ENCODE measurements at places on chromosomes 12 and 14.
A peak's percentile ranks its signal among the peaks of the same experiment; 100 is the strongest.

DNA sequence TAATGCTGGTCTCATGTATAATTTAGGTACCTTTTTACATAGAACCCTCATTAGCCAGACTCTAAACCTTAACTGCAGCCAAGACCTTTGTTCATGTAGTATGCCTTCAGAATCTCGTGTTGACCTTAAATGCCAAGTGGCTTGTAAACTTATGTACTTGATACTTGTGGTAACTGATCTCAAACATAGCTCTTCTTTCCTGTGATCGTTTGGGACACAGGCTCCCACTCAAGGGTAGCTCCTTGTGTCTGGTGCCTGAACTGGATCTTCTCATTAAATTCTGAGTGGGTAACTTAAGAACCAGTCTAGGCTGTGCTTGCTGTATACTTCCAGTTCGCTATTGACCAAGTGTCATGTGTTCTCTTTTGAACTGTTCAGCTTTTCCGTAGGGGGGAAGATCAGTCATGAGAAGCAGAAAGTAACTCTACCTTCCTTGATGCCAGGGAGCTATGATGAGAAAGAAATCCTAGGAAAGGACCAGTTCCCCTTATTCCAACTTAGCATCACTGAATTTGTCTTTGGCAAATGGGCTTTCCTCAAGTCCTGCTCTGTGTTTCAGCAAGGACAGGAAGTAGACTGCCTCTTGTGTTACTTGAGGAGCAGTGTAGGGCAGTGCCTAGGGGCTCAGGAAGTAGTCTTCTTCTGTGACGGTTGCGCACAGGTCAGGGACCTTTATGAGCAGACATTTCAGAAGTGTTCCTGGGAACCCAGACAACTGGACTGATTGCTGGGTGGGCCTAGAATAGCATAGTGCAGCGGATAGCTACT is 2.5 kb downstream of the LGALS3 start:
- ATAC-seq, result no peak

DNA sequence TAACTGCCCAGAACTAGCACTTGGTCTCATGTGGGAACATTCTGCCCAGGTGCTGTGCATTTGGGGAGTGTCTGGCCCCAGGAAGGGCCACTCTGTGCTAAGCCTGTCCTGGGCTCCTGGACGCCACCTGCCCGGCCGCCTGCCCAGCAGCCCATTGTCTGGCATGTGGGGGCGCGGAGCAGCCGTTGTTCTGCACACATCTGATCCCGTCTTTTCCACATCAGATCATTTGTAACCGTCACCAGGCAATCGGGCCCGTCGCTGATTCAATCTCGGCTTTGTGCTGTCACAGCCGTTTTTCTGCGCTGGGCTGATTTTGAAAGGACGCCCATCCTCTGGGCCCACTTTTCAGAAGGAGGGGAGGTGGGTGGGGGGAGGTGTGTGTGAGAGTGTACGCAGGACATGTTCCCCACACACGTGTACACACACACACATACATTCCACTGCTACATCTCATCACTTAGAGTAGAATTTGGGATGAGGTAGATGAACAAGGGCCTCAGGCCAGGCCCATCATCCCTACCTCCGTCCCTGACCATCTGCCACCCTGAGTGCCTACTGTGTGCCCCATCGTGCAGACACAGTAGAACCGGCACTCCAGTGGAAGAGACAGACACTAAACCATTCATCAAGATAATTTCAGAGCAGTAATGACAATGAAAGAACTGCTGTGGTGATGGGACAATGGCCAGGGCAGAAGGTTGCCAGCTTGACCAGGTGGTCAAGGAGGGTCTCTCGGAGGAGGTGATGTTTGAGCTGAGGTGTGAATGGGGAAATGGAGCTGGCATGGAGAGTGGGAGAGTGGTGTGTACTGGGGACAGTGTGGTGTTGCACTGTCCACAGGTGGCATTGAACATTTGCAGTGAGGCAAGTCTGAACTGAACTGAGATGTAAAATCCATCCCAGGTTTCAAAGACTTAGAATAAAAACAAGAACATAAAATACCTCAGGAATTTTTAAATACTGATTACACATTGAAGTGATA is 19.0 kb downstream of the FAM222A start:
- no peak for ATAC-seq

GRCh38 chr12:31533470-31533869 is 57.5 kb downstream of the DENND5B start:
- no peak for ATAC-seq

- ATAC-seq, result no peak
These were observed 226.3 kb downstream of the MON2 start for GRCh38 chr12:62692884-62693283.

- ATAC-seq, result no peak
These were observed 57.3 kb downstream of the AVPR1A start for GRCh38 chr12:63093711-63094110.

DNA sequence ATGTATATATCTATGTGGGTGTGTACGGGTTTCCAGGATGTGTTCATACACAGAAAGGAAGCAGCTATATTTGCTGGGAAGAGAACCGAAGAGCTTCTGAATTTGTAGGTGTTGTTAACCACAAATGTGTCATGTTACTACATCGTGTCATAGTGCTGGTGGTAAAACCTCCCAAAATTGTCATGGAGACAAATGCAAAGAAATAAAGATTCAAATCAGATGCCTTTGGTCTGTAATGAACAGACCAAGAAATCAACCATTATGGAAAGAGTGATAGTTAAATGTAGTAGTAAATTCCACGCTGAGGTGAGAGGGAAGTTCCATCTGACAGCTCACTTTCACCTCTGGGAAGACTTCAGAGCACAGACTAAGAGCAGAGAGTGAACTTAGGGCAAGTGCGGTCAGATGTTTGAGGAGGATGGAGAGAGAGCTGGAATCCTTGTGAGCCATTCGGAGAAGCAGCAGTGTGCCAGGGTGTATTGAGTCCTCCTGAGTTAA is 487.5 kb downstream of the TMEM121 start:
- ATAC-seq, result no peak

GRCh38 chr12:39127401-39127800 is 222.0 kb upstream of the CPNE8 start:
- no peak for ATAC-seq

GRCh38 chr14:54194501-54194900 is 202.3 kb upstream of the CDKN3 start:
- ATAC-seq, result no peak

DNA sequence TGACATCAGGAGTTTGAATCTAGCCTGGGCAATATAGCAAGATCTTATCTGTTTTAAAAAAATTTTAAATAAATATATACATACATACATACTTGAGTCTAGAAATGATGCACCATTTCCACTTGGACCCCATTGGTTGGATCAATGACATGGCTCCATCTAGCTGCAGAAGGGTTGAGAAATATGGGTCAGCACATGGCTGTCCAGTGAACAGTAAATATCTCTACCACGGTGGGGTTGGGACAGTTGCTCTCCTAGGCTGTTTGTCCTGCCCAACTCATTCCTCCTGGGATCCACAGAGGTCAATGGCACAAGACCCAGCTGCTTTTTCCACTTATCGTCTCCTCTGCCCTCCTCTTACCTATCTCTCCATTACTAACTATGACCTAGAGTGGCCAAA is 23.6 kb downstream of the PLEKHH1 start:
- no peak for ATAC-seq

- ATAC-seq, result peak; percentile 77
These were observed 96.3 kb downstream of the PTPN11 start for GRCh38 chr12:112514926-112515642.

DNA sequence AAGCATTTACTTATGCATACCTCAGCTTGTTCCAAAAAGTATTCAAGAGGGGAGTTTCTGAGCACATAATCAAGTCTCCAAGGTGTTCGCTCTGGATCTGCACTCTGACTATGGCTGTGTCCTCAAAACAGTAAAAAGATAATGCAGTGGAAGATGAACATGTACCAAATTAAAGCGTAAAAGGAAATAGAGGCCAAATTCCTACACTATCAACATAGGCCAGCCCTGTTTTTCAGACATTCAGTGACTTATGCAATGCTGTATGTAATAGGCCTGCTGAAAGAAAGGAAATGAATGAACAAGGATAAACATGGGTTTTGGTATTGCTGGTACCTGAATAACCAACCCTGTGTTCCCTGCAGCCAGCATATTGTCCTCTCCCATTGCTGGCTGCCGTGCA is 115.7 kb downstream of the SAMD4A start:
- no peak for ATAC-seq

- no peak for ATAC-seq
These were observed 165.8 kb upstream of the SYT1 start for GRCh38 chr12:78698747-78699146.

- ATAC-seq, result no peak
These were observed 1179.7 kb downstream of the VRK1 start for GRCh38 chr14:97976861-97977260.

DNA sequence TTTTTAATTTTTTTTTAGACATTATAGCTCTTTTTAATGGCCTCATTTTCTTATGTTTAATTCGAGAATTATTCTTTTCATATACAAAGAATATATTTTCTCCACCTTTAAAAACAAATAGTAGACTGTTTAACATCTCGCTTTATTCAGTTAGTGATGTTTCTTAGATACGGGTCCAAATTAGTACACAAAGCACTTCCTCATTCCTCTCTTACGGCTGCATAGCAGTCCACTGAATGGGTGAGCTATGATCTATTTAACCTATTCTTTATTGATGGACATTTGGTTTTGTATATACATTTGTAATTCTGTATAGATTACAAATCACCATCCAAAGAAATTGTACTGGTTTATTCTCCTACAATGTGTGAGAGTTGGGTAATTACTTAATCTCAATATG is 8.3 kb upstream of the GPR162 start:
- ATAC-seq, result no peak

- no peak for ATAC-seq
These were observed 104.2 kb upstream of the ABCD2 start for GRCh38 chr12:39723831-39724230.

- no peak for ATAC-seq
These were observed 111.7 kb downstream of the TBX5 start for GRCh38 chr12:114294303-114294685.

- ATAC-seq, result no peak
These were observed 150.3 kb upstream of the ARHGAP5 start for GRCh38 chr14:31926652-31927347.

GRCh38 chr12:84632556-84632955 is 280.0 kb downstream of the SLC6A15 start:
- no peak for ATAC-seq

GRCh38 chr12:26077915-26078702 is 46.7 kb downstream of the BHLHE41 start:
- no peak for ATAC-seq

- no peak for ATAC-seq
These were observed 1.0 kb upstream of the SUDS3 start for GRCh38 chr12:118375348-118375747.

DNA sequence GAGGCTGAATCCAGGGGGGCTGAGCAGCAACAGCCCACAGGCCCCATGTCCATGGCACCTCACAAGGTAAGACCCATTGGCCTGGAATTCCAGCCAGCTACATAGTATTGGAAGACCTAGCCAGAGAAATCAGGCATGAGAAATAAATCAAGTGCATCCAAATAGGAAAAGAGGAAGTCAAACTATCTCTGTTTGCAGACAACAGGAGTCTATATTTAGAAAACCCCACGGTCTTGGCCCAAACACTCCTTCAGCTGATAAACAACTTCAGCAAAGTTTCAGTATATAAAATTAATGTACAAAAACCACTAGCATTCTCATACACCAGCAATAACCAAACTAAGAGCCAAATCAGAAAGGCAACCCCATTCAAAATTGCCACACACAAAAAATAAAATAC is 16.9 kb downstream of the PDE6H start:
- ATAC-seq, result peak; percentile 60

DNA sequence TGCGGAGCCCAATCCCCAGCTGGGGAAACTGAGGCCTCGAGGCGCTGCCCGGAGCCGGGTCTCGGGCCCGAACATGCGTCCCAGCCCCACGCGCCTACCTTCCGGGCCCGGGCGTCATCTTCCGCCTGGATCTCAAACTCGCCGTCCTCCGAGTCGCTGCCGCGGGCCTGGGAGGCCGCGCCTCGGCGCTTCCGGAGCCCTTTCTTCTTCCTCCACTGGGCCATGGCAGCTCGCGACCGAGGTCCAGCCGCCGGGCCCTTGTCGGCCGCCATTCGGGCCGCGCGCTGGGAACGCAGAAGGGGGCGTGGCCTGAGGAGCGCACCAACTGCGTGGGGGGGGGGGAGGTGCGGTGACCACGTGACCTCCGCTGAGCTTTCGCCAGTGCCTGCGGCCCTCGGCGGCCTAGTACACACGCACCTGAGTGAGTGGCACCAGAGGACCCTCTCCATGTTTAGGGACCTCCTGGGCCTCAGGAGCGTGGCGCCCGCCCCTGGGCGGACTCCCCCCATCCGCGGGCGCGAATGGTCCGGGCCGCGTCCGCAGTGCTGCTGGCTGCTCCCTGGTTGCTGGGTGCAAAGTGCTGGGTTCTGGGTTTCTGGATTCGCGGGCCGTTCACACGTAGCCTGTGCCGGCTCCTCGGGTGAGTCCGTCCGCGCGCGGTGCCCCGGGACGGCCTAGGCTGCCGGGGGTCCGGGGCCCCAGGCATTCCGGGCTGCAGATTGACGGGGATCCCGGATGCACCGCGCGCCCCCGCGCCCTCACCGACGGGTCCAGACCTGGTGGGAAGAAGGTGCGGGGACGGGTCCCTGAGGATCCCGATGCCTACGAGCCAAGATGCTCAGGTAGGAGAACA is at the start of the genes DDX54 and RITA1:
TSS of gene DDX54 (minus strand) at position 299 of the 853 bp plus-strand sequence. CDS start at position 272, 27 bp downstream.
TSS of gene RITA1 (plus strand) at position 542 of the 853 bp plus-strand sequence. CDS start 1,026 bp downstream, outside the sequence.
- ATAC-seq, result peak; percentile 82

GRCh38 chr12:51517316-51517715 is 73.7 kb upstream of the SCN8A start:
- no peak for ATAC-seq

GRCh38 chr14:98705871-98706300 is 566.1 kb downstream of the BCL11B start:
- ATAC-seq, result no peak

- no peak for ATAC-seq
These were observed 3.6 kb upstream of the TPI1 start for GRCh38 chr12:6863586-6864321.

GRCh38 chr12:124624823-124625222 is 57.4 kb upstream of the NCOR2 start:
- ATAC-seq, result no peak
